ENCODE measurements at places on chromosomes 16 and 17.

DNA sequence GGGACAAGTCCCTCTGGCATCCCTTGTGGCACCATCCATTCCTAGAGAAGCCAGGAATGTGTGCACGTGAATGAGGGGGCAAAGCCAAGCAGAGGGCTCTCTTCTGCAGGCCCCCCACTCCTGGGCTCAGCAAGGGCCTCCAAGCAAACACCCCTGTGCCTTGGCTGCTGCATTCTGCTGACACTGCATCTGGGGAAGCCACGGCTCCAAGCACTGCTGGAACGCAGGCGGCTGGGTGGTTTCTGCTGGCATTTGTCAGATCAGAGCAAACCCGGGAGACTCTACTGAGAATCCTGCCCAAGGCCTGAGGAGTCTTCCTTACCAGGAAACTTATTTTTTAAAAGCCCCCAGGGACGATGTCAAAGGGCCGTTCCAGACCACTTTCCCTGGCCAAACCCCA, 23.3 kb downstream of the ATP6V0D1 start:
- no peak for DNase-seq

DNA sequence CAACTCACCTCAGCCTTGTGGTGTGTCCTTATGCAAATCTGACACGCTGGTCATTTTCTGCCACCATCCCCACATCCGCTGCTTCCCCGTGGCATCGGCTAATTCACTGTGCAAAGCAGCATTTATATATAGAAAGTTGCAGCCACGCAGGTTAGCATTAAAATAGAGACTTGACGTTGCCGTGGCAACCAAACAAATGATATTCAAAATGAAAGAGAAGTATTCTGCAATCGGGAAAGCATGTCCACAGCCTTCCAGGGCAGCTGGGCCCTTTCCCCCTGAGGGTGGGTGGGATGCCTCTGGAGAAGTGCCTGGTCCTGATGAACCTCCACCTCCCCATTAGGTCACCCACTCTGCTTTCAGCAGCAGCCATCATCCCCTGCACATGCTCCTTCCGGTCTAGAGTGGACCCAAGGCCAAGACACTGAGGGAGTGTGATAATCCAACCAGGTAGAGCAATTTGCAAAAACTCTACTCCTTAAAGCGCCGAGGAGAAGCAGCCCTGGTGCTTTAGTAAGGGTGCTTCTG, 138.7 kb downstream of the GAS7 start:
- no peak for DNase-seq

DNA sequence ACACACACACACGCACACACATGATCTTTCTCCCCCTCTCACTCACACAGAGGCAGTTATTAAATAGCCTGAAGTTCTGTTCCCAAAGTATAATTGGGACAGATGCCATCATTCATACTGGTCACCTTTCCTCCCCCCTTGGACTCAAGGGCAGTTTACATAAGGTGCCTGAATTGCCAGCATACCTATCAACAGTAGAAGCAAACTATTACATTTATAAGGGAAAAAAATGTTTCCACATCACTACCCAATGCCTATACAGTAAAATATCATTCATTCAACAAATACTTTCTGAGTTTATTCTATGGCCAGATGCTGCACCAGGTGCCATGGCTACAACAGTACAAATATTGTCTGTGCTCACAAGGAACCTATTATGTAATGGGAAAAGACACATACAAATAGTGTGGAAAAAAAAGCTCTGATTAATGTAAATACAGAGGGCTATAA, 6.3 kb downstream of the CNTD1 start:
- no peak for DNase-seq

GRCh38 chr17:73743518-73744201, 99.4 kb upstream of the SDK2 start:
- DNase-seq, result no peak

DNA sequence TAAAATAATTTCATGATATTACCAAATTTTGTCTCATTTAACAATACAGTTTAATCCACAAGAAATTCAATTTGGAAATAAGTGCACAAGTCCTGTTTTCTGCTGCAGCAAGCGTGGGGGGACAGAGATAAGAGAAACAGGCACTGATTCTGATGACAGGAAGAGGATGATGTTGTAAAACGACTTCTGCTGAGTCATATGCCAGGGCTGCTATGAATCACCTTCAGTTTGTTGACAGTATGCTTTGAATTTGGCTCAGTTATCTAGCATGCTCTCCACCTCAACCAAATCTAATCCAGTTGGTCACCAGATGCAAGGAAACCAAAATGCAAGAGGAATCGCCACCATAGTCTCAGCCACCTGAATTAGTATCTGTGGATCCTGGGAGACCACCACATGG, 244.1 kb upstream of the MON1B start:
- peak; percentile 71 for DNase-seq

DNA sequence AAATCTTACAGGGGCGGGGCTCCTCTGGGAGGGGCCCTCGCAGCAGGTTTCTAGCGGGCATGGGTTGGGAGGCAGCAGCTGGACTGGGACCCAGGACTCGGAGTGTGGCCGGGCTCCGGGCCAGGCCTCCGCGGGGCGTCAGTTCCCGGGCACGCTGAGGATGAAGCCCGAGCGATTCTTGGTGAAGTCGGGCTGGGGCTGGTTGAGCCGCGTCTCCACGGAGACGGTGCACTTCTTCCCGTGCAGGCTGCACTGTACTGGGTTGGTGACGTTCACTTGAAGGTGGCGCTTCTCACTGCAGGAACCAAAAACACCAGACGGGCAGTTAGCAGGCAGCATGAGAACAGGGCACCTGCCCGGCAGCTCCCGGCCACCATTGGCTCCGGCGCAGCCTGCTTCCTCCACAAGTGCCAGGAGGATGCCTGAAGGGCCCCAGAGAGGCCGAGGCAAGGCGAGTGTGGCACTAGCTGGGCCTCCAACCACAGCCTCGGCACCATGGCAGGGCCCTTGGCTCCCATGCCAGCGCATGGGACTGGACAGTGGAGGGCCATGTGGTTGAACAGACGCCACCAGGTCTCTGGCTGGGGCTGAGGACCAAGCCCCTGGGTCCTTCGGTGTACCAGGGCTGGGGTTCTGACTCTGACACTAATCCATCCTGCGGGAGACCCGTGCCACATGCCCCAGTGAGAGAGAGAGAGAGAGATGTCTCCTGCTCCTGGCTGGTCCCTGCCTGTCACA, 8.0 kb downstream of the CDK5R1 start:
- no peak for DNase-seq

DNA sequence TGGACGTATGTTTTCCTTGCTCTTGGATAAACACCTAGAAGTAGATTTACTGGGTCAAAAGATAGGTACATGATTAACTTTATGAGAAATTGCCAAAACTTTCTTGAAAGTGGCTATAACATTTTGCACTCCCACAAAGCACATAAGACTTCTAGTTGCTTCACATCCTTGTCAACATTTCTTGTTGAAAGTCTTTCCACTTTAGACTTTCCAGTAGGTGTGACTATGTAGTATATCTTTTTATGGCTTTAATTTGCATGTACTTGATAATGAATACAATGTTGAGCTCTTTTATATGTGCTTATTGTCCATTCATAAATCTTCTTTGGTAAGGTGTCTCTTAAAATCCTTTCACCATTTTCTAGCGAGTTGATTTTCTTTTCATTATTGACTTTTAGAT, 241.2 kb upstream of the RPL38 start:
- no peak for DNase-seq

DNA sequence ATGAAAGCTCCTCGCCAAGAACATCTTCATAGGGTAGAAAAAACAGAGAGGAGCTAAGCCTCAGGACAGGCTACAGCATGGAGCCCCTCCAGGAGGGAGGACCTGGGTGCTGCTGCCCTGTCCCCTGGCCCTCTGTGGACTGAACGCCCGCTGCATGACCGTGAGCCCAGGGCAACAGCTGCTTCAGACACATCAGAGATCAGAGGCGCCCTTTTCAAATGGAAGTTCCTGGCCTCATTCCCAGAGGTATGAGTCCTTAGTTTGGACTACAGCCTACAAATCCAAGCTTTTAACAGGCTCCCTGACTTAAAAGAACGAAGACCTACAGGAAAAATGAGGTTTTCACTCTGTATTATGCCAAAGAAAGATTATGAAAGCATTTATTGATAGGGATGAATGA, 48.5 kb downstream of the ZNF18 start:
- DNase-seq, result peak; percentile 78

DNA sequence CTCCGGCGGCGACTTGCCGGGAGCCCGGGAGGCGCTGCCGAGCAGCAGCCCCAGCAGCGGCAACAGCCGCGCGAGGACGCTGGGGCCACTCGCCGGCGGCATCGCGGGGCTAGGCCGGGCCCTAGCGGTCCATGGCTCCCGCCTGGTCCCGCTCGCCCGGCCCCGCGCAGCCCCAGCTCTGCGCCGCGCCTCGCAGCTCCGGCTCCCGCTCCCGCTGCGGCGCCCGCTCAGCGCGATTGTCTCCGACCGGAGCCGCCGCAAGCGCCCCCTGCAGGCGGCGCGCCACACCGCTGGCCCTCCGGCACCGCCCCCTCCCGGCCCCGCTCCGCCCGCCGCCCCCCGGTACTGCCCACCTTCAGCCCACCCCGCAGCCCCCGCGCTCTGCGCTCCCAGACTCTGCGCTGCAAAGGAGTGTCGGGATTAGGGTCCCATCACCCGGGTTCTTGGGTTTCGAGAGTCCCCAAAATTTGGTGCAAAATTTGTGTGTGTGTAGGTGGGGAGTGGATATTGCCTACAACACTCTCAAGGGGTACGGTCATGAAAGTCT, at the start of gene FAM171A2:
Gene FAM171A2 (minus strand): TSS at position 241 of the 547 bp plus-strand sequence. CDS start 139 bp downstream, at position 102.
- DNase-seq, result peak; percentile 23

GRCh38 chr17:79005063-79005861, 4.3 kb downstream of the CANT1 start:
- DNase-seq, result peak; percentile 61

- peak; percentile 73 for DNase-seq
These were observed 138.7 kb downstream of the ANKFN1 start for GRCh38 chr17:56292010-56292409.

DNA sequence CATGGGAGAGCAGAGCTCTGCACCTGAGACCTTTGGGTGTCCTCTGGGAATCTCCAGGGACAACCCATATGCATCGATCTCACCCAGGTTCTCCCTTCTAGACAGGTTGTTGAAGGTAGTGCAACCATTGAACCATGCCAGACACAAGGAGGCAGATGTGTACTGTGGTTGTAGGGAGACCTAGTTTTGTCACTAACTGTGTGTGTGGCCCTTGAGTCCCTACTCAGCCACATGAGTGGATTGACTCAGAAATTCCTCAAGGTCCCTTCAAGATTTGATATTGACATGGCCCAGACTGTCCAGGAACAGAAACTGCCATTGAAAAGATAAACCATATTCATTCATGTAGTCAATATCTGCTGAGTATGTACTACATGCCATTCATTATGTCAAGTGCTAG, 396.4 kb upstream of the CCL2 start:
- no peak for DNase-seq

DNA sequence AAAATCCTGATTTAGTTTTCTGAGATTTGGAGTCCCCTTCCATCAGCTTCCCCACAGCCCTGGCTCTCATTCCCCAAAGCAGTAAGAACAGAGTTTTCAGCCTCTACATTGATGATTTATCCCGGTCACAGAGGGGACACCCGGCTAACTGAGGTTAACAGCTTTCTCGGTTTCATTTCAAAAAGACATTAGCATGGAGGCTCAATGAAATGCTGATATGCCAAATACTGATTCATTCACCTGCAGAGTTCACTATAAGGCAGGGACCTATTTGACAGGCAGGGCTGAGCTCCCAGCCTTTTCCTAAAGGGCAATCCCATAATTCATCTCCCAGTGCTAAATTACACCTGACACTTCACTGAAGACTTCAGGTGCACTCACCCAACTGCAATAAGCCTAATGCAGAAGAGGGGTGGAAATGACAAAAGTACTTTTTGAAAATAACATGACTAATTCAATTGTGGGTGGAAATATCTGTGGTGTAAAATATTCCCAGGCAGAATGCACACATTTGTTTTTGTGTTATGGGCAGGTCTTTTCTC, 99.8 kb upstream of the PMFBP1 start:
- DNase-seq, result no peak

- no peak for DNase-seq
These were observed 27.1 kb downstream of the NXPH3 start for GRCh38 chr17:49602783-49603182.

DNA sequence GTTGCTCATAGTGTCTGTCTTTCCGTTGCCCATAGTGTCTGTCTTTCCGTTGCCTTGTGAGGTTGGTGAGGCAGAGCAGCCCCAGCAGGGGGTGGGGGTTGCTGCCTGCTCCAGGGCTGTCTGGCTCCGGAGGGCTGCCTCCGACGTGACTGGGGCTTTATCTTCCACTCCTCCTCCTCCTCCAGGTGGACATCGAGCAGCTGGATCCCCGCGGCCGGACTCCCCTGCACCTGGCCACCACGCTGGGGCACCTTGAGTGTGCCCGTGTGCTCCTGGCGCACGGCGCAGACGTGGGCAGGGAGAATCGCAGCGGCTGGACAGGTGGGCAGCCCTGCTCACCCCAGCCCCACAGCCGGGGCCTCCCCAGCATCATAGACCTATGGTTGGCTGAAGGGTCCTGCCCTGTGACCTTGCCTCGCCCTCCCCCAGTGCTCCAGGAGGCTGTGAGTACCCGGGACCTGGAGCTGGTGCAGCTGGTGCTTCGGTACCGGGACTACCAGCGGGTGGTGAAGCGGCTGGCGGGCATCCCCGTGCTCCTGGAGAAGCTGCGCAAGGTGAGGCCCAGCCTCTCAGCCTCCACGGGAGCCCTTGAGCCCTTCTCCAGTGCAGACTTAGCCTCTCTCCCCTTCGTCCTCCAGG, 14.7 kb downstream of the ANKRD13B start:
- DNase-seq, result no peak

- DNase-seq, result peak; percentile 92
These were observed 54.4 kb downstream of the PITPNC1 start for GRCh38 chr17:67431249-67432015.

GRCh38 chr16:11610121-11610505, 23.4 kb upstream of the LITAF start:
- DNase-seq, result no peak

GRCh38 chr16:10622036-10622921, 41.9 kb upstream of the EMP2 start:
- no peak for DNase-seq

DNA sequence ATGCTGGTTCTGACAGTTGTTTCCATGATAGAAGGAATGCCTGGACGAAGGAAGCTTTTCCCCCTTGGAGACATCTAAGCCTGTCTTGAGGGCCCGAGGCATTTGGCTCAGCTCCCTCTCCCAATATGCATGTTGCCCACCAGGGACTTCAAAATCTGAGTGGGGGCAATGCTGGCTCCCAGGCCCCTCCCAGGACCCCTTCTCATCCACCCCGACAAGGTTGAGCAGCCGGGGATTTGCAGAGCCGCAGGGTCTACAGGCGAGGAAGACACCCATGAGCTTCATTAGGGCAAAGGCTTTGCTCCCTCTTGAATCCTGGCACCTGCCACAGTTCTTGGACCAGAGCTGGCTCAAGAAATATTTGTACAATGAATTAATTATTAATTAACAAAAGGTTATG, 25.1 kb upstream of the DNAH17 start:
- DNase-seq, result no peak

- DNase-seq, result no peak
These were observed 3.0 kb downstream of the TBKBP1 start for GRCh38 chr17:47696717-47697642.

DNA sequence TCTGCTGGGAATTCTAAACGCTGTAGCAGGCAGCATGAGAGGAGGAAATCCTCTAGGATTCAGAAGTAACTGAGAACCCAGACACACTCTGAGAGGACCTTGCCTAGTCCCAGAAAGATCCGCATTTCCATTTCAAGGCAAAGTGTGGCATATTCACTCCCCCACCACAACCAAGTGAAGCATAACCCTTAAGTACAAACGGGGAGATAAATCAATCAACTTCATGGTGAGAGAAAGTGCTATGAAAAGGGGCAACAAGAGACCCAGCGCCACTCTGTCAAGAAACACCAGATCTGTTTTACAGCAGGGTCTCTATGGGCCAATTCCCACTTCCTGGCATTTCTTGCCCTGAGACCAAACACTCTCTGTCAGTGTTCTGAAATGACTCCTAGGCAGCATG, 68.3 kb downstream of the SMG6 start:
- DNase-seq, result no peak
